ENCODE measurements at places on chromosomes 4 and X.

GRCh38 chr4:159298502-159298901 lies 195.6 kb downstream of the RAPGEF2 start:
- no peak for DNase-seq

DNA sequence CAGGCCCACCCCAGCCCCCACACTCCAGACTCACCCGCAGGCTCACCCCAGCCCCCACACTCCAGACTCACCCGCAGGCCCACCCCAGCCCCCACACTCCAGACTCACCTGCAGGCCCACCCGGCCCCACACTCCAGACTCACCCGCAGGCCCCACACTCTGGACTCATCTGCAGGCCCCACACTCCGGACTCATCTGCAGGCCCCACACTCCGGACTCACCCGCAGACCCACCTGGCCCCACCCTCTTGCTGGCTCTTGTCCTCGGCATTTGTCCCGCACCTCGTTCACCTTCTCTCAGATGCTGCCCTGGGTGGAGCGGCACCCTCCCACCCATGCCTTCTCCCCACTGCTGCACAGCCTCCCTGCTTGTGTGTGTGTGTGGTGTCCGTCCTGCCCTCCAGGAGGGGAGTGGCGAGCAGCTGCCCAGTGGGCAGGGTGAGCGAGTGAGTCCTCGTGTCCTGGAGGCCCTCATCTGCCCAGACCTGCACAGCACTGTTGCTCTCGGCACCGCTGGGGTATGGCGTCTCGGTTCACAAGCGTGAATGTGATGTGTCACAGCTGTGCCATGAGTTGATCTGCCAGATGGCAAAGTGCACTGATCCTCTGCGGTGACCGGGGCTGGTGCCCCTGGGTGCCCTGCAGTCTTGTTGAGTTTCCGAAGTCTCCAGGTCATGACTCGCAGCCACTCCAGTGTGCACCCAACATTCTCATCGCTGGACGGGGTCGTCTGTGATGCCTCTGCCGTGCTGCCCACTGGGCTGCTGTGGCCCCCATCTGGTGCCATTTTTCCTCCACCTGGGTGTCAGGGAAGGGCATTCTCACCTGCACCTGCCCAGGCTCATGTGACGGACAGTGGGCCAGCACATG lies 27.7 kb downstream of the MAEA start:
- DNase-seq, result no peak

DNA sequence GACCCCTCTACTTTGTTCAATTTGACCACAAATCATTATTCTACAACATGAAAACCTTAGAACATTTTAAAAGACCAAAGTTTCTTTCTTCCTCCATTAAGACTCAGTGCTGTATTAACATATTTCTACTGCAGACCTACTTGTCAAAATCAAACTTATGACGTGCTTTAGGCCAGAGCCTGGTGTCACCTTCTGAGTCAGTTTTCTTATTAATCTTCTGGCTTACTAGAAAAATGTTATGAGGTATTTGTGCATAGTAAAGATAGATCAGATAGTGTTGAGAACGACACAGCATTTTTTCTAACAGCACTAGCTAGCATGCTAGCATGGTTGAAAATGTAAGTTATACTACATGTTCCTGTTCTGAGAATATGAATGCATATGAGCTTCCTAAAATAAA lies 333.6 kb upstream of the FAM241A start:
- DNase-seq, result no peak

- no peak for DNase-seq
Measured at GRCh38 chr4:94728056-94728766, 29.5 kb upstream of the BMPR1B start.

DNA sequence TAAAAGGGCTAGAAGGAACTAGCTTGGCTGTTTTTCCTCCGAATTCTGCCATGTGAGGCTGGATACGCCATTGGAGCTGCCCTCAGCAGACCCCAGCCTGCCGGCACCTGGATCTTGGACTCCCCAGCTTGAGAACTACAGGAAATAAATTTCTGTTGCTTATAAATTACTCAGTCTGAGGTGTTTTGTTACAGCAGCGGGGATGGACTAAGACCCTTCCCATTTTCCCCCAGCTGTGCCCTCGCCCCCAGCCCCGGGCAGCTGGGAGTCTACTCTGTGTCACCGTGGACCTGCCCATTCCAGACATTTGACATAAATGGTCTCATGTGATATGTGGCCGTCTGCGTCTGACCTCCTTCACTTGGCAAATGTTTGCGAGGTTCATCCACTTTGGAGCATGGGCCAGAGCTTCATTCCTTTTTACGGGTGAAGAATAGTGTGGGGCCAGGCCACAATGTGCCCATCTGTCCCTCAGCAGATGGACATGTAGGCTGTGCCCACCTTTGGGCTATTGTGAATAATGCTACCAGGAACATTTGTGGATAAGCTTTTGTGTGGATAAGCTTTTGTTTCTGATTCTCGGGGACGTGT lies 30.7 kb upstream of the SPON2 start:
- DNase-seq, result no peak

GRCh38 chr4:134001057-134001456 lies 200.5 kb downstream of the PABPC4L start:
- no peak for DNase-seq

GRCh38 chr4:48138936-48139335 lies 4.9 kb upstream of the TXK start:
- DNase-seq, result no peak

DNA sequence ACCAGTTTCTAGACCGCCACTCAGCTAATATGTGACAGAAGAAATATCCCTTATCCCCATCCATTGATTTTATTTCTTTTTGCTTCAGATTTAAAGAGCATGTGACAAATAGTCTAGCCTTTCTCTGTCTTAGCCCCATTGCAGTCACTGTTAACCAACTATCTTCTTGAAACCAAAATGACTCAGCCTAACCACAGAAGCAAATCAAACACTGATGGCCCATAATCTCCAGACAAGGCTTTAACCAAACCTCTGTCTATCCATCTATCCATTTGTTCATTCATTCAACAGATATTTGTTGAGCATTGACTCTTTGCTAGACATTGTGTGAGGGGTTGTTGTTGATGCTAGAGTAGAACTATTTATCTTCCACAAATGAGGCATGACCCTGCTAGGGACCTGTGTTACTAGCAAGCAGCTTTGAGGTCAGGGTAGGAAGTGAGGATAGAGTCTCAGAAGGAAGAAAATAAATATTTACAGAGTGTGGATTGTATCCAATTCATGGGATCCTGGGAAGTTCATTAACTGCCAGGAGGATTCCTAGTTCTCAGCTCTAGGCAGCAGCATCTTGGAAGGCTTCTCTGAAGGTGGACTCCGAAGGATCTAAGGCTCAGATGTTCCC lies 22.5 kb downstream of the HNRNPH2 start:
- no peak for DNase-seq

GRCh38 chrX:72128881-72129280 lies 2.8 kb downstream of the RTL5 start:
- no peak for DNase-seq

GRCh38 chr4:170691168-170691567 lies 601.4 kb upstream of the AADAT start:
- no peak for DNase-seq

DNA sequence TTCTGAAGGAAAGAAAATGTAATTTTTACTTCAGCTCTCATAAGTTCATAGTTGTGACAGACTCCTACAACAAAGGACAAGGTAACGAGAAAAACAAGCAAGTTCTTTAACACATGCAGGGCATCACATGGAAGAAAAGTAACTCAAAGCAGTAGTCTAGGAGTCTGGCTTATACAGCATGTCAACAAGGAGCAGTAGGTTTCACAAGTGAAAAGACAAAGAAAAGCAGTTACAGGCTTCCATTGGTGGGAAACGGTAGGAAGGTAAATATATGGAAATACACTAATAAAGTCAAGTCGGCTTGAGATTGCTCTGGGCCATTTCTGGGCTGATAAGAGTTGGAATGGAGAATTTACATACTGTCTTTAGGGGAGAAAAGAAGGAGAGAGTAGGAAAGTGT lies 228.4 kb upstream of the ZFP42 start:
- DNase-seq, result no peak

- DNase-seq, result no peak
Measured at GRCh38 chrX:1248331-1249061, 20.1 kb upstream of the CSF2RA start.
